Activated T-cell treated with anti-CD3 and anti-CD28 coated beads, Interleukin-2, amount 50 U/mL, for 48 hours (primary cell): ENCODE measurements at places on chromosomes 11 and 22.
A peak's percentile ranks its signal among the peaks of the same experiment; 100 is the strongest.

- DNase-seq = no peak
Measured at GRCh38 chr11:27466363-27466762, 6.2 kb downstream of the LGR4 start.

DNA sequence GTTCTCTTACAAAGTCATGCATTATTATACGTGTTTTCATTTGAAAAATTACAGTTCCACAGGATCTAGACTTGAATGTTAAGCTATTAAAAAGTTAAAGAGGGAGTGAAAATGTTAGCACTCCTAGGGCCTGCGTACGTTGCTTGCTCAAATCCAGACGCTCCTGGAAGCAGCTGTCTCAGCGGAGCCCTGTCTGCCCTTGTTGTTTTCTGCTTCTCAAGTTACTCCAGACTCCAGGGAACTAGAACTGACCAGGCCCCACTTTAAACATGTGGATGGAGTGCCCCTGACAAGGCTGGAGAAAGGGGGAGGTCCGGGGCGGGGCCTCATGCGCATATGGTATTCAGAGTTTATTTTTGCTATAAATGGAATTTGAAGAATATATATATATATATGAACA is 9.6 kb downstream of the PARVB start:
- no peak for DNase-seq

- DNase-seq = peak; percentile 14
Measured at GRCh38 chr11:60891103-60891741, 15.2 kb downstream of the PRPF19 start.

GRCh38 chr22:30305519-30305905 is 16.2 kb upstream of the CASTOR1 start:
- DNase-seq = peak; percentile 63

DNA sequence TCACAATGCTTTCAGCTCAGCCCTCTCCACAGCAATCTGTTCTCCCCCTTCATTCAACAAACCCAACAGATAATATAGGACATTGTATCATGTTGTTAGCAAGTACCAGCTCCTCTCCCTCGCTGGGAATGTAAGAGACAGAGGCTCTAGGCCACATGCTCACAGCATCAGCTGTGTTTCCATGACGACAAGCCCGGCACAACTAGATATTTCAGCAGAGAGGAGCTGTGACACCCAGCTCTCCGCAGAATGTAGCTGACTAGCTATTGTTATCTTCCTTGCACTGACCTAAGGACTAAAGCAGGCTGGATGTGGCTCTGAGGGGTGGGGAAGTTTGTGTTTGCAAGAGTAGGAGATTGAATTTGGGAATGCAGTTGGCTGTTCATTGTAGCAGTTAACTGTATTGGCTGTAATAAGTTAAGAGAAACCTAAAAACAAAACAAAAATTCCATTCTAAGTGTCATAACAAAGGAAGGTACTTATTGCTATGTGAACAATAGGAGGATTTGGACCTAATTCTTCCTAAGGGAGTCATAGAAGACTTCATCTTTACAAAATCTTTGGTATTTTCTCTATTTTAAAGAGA is 28.0 kb upstream of the RRAS2 start:
- no peak for DNase-seq

DNA sequence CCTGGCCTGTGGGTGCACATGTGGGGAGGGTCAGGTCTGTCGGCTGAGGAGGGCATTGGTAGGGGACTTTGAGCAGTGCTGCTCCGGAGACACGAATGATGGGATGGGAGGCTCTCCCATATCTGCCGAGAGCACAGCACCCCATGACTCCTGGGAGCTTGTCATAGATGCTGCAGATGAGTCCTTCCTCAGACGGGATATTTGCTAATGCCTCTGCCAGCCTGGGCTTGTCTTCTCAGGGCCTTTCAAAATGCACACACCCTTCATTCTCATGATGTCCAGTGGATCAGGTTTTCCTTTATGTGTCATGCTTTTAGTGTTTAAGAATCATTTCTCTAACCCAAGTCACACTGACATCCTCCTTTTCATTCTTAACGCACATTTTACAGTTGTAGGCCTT is 8.1 kb upstream of the RNH1 start:
- DNase-seq = no peak

GRCh38 chr22:32334660-32335365 is 22.9 kb upstream of the RFPL3 start:
- no peak for DNase-seq

GRCh38 chr11:23543651-23544222 is 683.5 kb upstream of the CCDC179 start:
- DNase-seq = no peak

DNA sequence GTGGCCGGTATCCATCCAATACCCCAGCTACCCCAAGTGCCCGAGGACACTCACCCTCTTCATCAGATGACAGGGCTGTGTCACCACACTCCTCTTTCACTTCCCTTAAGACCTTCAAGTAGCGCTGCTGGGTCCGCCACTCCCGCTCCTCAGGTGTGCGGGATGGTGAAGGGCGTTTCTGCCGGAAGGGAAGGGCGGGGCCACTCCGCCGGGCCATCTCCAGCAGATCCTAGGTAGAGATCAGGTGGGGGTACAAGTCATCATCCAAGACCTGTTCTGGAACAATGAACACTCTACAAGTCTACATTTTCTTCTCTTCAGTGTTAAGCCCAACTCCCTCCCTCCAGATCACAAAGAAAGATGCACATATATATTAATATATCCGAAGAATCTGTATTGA is 10.0 kb downstream of the NFRKB start:
- no peak for DNase-seq

DNA sequence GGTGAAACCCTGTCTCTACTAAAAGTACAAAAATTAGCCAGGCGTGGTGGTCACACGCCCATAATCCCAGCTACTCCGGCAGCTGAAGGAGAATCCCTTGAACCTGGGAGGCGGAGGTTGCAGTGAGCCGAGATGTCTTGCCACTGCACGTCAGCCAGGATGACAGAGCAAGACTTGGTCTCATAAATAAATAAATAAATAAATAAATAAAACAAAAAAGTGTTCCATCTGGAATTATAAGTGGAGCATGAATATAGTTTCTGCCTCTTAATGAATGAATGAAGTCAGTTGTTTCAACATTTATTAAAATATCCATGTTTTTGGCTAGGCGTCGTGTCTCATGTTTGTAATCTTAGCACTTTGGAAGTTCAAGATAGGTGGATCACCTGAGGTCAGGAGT is 27.1 kb downstream of the MRPL48 start:
- DNase-seq = no peak

DNA sequence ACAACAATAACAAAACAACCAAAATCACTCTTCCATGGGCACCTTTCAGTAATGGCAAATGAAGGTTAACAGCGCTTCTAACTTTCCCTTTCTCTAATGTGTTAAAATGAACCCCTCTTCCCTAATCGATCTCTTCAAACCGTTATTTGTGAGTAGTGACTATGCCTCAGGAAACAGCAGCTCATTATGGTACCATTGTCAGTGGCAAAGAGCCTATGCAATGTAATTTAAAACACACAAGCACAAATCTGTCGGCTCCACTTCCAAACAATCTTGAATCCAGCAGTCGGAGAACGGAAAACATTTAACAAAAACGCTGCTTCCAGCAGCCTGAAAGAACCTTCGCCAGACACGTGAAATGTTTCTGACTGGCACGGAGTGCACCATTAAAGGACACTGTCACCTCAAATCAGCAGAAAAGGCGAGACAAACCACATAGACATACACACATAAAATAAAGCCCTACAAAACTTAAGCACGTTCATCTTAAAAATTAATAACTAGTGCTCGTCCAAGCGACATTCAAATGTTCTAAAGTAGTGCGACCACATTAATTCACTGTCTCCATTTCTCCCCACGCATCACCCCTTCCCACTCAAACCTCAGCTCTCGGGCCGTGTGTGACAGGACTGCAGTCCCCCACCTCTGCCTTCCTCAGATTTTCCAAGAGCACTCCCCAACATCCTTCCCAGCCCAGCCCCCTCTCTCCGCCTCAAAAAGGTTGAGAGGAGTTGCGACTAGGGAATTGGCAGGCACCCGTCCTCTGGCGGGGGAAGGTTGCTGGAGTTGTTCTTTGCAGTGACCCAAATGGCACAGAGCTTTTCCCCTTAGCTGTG is 748 bp downstream of the RAB30 start:
- peak; percentile 61 for DNase-seq

GRCh38 chr11:94486068-94486467 is 7.6 kb downstream of the MRE11 start:
- no peak for DNase-seq

DNA sequence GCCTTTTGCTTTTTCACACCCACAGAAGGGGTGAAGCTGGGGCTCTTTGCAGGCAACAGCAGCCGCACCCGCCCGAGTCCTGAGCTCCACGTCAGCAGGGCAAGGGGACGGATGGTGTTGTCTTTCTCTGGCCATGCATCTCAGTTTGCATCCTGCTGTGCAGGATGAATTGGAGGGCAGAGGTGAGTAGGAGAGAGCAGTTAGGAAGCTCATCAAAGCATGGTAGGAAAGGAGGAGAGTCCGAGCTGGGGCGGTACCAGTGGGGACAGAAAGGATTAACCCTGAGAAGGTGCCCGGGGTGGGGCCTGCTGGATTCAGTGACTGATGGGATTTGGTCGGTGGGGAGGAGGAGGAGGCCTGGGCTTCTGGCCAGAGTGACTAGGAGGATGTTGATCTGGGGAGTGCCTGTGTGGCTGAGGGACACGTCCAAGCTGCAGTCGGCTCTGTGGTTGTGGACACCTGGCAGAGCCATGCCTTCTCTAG is 14.6 kb downstream of the FAM83F start:
- no peak for DNase-seq

DNA sequence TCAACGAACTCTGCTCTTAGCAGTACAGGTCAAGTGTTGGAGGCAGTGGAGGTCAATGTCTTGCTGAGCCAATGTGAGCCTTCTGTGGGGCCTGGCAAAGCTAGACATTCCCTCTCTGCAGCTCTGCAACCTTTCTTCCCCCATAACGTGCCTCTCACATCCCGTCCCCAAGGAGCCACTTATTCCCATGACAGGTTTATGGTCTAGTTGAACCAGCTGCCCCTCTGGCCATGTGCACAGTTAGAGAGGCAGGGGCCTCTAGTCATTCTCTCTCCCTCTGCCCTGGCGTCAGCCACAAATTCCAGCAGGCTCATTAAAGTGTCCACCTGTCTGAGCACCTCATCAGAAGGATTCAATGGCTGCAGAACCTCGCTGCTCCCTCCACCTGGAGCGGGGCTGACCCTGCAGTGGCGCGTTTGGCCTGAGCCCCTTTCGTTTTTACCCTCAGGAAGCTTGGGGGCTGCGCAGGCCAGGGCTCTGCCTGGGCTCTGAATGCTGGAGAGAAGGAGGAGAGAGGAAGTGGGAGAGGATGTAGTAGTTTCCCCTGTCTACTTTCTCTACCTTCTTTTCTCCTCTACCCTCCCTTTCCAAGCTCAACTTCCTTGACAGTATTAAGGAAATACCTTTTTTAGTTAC is 302.1 kb upstream of the B3GAT1 start:
- DNase-seq = no peak

DNA sequence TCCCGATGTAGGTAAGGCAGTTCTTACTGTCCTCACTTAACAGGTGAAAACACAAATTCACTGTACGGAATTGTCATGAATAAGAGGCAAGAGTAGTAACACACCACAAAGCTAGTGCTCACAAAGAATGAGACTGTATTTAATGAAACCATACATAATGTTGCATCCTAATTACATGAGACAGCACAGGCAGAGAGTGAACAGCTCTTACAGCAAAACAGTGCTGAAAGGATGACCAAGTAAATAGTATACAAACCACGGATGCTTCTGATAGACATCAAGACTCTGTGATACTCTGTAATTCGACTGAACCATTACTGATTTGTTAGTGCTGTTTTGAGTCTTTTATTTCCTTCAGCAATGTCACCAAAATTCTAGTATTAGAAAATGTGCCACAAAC is 282.3 kb downstream of the TTC28 start:
- no peak for DNase-seq

DNA sequence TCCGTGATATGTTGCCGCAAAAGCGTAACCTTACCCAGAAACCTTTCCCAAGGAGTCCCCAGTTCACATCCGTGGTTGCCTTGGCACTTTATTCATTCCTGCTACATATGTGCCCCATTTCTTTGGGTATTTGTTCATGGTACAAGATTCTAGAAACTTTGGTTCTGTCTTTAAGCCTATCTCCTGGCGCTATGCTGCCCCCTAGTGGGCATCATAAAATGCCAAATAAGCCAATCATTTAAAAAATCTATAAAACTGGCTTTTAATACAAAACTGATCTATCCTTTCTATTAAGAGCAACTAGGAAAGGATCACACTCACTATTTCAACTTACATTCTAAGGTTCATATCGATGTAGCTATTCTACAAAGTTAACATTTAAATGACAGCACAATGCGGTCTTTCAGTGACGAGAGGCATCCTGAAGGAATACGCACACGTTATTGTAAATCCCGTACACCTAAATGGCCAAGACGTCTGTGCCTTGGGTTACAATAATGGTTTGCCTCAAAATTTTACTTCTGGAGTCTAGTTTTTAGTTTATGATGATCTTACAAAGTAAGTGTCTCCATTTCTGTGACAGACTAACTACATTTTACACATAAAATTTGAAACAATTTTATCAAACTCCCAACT is 16.2 kb downstream of the PIWIL3 start:
- DNase-seq = peak; percentile 72

GRCh38 chr11:64245401-64245796 is 1.3 kb downstream of the PPP1R14B start:
- DNase-seq = no peak

GRCh38 chr11:1773131-1773993 is 9.6 kb upstream of the CTSD start:
- DNase-seq = peak; percentile 19

DNA sequence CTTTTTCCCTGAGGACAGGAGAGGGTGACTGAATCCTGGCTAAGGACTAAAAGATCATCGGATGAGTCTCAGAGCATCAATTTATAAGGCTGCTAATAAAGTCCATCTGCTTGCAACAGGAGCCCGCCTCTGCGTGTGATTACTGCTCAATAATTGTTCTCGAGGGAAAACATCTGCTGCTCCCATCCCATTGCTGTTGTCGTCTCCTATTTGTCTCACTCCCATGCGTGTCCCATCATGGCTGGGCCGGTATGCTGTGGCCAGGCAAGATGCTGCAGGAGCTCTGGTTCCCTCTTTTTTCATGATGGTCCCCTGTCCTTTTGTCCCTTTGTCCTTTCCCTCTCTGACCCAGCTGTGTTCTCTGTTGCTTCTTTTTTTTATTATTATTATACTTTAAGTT is 121.2 kb downstream of the SPATA19 start:
- DNase-seq = no peak

GRCh38 chr11:93145390-93145915 is 52.3 kb downstream of the SLC36A4 start:
- no peak for DNase-seq

DNA sequence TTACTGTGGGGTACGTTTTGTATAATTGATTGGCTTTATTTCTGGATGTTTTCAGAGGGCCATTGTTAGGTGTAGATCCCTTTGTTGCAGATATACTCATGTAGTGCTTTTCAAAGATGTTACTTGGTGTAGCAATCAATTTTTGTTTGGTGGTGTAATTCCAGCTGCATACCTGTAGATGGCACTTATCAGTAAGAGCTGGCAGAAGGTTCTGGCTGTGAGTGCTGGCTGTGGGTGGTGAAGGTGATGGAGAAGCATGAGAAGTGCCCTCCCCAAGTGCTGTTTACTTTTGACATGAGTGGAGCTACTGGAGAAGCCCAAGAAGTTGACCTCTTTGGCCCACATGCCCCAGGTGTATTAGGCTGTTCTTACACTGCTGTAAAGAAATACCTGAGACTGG is 1074.9 kb downstream of the FAM181B start:
- DNase-seq = no peak
